ENCODE measurements at places on chromosomes 7 and 10. TPM values are rescaled to one million over a fixed set of nuclear protein-coding genes. Genes with fewer than 3 reads are reported as not detected.

DNA sequence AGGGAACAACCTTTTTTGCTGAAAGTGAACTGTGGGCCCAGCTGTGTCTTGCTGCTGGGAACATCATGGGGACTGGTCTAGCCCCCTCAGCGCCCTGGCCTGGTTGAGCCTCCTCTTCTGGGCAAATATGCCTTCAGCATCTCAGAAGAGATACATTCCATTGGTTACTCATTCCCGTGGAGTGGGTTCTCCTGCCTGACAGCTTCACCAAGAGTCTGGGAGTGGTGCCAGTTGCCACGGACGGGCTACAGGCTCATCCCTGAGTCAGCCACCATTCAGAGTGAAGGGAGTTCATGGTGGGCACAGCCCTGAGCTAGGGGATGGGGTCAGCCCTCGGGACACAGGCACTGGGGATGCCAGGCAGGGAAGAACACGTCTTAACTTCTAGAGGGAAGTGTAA lies 81.9 kb downstream of the RAMP3 start:
- no peaks in the 10 kb centered on the region for H3K27me3 ChIP-seq
- H3K36me3 ChIP-seq: no peaks in the 10 kb centered on the region
- H3K4me1 ChIP-seq: no peaks in the 10 kb centered on the region
- H3K27ac ChIP-seq: no peak overlapping the region
- H3K4me3 ChIP-seq: no peak overlapping the region

DNA sequence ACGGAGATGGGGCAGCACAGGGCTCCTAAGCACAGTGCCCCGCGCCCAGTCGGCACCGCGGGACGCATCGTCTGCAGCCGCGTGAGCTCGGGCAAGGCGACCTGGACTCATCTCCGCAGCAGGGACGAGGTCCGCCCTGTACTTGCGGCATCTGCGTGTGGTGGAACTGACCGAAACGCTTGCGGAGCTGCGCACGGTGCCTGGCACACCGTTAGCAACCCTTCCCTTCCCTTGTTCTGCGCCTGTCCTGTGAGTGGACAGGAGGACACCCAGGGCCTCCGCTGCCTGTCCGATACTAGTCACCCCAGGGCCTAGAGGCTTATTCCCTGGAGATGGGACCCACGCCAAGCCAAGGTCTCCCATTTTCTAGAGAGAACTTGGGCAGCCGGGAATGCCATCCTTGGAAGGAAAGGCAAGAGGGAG lies 98.5 kb downstream of the WDR11 start:
- H3K36me3 ChIP-seq: no peaks in the 10 kb centered on the region
- H3K4me1 ChIP-seq: peaks cover 3% of the 10 kb centered on the region
- no peak for DNase-seq
- no peak overlapping the region for H3K27ac ChIP-seq
- H3K4me3 ChIP-seq: no peak overlapping the region

DNA sequence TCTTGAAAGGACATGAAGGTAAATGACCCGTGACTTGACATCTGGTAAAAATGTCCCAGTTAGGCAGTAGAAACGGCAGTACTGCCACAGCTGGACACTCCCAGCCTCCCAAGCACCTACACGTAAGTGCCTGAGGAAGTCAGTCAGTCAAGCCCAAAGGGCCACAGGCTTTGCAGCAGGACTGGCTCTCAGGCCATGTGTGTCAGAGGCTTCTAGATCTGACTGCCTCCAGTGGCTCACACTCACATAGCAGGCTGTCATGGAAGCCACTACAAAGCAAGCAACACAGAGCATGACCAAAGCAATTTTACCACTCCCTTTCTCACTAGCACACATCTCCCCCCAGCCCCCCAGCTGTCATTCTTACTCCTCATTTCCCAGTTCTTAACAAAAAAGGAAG lies 17.8 kb upstream of the CCNJ start:
- H3K27ac ChIP-seq: no peak overlapping the region
- no peaks in the 10 kb centered on the region for H3K36me3 ChIP-seq
- H3K4me3 ChIP-seq: no peak overlapping the region

DNA sequence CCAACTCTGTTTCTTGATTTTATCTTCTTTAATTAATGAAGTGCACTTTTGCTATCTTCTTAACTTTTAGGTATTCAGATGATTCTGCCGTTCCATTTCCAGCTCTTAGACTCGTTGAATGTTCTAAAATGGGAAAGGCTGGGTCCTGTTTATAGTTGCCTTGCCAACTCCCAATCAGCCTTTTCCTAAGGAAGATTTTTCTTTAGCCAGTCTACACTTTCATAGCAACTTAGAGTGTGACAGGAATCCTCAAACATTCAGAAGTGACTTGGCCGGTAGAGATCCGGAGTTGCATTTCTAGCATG lies 23.0 kb upstream of the TRIL start:
- H3K4me1 ChIP-seq: peaks cover 8% of the 10 kb centered on the region
- H3K4me3 ChIP-seq: no peak overlapping the region
- H3K27me3 ChIP-seq: no peaks in the 10 kb centered on the region
- no peaks in the 10 kb centered on the region for H3K36me3 ChIP-seq
- no peak overlapping the region for H3K27ac ChIP-seq

GRCh38 chr10:29026802-29027580 lies 261.9 kb upstream of the LYZL1 start:
- DNase-seq: no peak
- H3K4me1 ChIP-seq: no peaks in the 10 kb centered on the region
- H3K27ac ChIP-seq: no peak overlapping the region
- H3K36me3 ChIP-seq: no peaks in the 10 kb centered on the region

KCNIP2 gene
- total RNA-seq: 8.6 TPM

SH2B2 gene
- 0.77 TPM for total RNA-seq

C1QL3 gene
- total RNA-seq: not detected
